Activated T-helper 1 cell treated with anti-CD3 and anti-CD28 coated beads, Interleukin-2, amount 50 U/mL, for 16 hours (primary cell): ENCODE measurements at places on chromosomes 3 and 15.

- DNase-seq = no peak
These were observed 9.0 kb downstream of the UBXN7 start for GRCh38 chr3:196423044-196423781.

DNA sequence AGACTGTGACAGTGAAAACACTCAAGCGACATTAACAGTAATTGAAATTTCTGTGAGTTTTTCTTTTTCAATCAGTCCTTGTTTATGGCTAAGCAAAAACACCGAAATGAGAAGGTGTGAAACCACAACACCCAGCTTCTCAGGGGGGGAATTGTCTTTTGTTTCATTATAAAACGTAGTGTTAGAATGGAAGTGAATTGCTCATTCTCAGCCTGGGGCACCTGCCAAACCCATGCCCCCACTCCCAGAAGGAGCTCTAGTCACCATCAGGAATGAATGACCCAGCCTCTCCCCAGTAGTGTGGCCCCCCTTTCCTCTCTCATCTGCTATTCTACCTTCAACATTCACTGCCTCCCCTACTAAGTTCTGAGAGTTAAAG is 185.8 kb upstream of the CFAP20DC start:
- DNase-seq = peak; percentile 1

- DNase-seq = no peak
These were observed 5.3 kb downstream of the RBM15B start for GRCh38 chr3:51396401-51396800.

- no peak for DNase-seq
These were observed 74.7 kb upstream of the GAP43 start for GRCh38 chr3:115548611-115549010.

DNA sequence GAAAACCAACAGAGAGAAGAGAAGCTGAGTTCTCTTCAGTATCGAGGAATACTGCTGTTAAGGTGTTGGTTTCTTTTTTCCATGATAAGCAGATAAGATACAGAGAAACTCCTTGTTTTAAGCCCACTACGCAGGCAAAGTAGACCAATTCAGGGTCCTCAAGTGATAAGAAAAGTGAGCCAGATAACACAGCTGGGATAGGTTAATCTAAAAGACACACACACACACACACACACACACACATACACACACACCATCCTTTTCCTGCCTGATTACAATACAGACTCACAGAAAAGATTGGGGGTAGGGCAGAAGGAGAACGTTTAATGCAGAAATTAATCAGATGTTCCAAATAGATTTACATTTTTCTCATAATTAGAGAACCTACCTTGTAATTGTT is 6.5 kb upstream of the PHLDB2 start:
- no peak for DNase-seq
